ENCODE measurements at places on chromosomes 3 and 15.

- no peak for DNase-seq
These were observed 26.6 kb upstream of the SLMAP start for GRCh38 chr3:57729334-57730045.

GRCh38 chr3:159723295-159723694 lies 265.3 kb upstream of the IL12A start:
- DNase-seq = no peak

DNA sequence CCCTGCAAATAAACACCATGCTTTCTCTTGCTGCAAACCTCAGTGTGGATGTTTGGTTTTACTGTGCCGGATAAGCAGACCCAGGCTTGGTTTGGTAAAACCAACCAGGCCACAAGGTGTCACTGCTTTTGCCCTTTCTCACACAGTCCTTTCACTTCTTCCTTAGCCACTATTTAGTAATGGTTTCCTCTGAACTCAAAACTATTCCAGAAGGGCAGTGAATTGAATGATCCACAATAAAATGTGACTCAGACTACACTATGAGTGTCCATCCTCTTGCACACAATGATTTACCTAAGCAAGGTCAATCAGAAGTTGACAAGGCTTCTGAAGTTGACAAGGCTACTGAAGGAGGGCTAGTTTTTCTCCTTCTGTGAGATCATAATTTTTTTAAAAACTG lies 552.4 kb upstream of the CCDC54 start:
- DNase-seq = peak; percentile 6

DNA sequence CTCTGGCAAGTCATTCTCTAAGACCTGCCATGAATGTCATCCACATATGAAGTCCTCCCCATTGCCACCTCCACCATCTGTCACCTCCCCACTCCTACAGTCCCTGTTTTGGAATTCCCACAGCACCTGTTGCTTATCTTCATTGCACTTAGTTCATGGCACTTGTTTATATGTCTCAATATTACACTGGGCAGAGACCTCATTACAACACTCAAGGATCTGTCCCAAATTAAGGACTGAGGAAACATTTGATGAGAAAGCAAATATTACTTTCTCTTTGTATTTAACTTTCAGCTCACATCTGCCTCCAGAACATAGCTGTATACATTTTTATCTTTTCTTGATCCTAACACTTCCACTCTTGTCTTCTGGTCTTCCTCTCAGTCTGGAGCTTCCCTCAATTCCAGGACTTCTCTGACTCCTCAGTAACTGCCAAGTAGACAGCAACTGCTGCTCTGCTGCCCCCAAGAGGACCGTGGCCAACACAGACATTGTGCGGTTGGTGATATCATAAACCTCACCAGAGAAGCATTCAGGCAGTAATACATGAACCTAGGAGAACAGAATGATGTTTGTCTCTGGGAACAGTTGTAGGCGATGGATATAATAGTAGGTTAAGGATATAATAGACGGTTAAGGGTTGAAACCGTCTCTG lies 45.0 kb upstream of the FGF12 start:
- DNase-seq = peak; percentile 4

Data from Caki2 (cell line).